CD4-positive, alpha-beta T cell treated with Interleukin-17A for 1 hour (primary cell): ENCODE measurements at places on chromosomes 13 and 19.

DNA sequence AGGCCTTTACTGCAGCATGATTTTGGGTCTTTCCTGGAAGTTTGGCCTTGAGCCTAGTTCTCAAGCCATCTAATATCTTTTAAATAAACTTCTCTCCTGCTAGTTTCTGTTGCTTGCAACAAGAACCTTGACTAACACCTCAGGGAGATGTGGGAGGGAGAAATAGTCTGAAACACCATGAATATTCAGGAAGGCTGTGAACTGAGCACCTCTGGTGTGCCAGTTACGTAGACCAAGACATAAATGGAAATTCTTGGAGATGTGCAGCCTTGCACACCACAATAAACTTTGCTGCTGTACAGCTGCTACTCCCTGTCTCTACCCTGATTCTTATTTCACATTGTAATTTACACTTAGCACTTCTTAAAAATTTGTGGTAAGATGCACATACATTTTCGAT is 86.9 kb upstream of the SPATA13 start:
- no peak for DNase-seq

- DNase-seq: no peak
These were observed 38.4 kb upstream of the STARD13 start for GRCh38 chr13:33323801-33324510.

DNA sequence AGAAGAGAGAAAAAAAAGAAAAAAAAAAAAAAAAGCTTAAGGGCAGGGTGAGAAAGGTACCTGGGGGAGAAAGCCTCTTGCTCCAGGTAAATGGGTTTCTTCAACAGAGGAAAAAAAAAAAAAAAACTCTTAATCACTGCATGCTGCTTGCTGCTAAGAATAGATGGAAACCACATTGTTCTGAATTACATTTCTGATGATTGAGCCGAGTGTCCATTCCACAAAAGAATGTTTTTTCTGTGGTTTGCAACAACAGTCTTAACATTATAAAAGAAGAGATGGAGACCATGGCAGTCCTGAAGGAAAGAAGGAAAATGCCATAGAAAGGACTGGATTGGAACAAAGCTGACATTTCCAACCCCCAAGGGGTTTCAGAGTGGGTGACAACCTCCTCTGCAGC is 1312.7 kb downstream of the SLITRK1 start:
- DNase-seq: no peak

- peak; percentile 43 for DNase-seq
These were observed 1.2 kb upstream of the ZFP36 start for GRCh38 chr19:39405261-39405957.

DNA sequence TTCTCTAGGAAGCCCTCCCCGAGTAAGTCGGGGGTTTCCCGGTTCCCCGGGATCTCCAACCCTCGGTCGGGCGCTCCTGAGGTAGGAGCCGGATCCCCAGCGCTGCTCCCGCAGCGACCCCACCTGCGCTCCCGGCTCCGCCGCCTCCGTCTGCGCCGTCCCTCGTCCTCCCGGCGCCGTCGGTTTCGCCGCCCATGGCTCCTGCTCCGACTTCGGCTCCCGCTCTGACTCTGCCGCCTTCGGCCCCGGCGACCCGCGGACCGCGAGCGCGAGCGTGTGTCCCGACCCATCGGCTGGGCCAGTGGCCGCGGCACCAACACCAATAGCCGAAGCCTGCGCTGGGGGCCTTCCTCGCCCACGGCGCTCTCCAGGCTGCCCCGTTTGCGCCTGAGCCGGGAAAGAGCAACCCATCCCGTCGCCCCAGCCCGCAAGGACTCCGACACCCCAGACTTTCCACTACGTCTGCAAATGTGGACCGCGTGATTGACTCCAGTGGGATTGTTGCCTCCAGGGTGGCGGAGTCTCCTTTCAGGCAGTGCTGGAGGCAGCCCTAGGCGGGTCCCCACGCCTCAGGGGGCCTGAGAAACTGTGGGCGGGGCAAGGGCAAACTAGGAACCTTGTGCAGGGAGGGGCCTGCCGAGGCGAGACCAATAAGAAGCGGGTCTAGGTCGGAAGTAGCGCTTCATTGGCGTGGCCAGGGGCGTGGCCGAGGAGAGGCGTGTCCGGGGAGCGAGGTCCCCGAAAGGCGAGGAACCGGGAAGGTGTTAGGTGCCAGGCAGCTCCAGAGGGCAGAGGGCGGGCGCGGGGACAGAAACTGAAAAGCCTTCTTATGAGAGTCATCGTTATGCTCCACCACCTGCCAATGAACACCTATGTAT is at the start of gene CACTIN:
CACTIN (minus strand) TSS at position 318 of the 878 bp plus-strand sequence; CDS start at position 290, 28 bp downstream.
- DNase-seq: peak; percentile 99

DNA sequence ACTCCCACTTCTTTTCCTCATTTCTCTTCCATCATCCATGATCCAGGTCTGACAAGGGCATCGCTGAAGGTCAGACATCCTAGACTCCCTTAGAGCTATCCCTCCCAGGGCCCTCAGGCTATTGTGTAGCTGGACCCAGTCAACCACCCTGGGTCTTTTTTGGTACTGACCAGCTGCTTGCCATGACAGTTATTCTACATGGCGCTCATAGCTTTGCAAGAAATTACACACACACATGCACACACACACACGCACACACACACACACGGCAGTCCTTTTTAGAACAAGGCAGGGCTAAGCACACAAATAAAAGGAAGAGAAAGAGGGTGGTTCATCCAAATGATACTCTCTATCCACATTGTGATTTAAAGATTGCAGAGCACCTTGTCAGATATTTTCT is 18.3 kb downstream of the SIAH3 start:
- DNase-seq: no peak

GRCh38 chr13:108987944-108988343 is 358.5 kb downstream of the MYO16 start:
- DNase-seq: no peak

GRCh38 chr13:69109891-69110525 is 997.6 kb upstream of the ATXN8OS start:
- DNase-seq: no peak

GRCh38 chr13:112870737-112871287 is 98.2 kb upstream of the MCF2L start:
- no peak for DNase-seq

DNA sequence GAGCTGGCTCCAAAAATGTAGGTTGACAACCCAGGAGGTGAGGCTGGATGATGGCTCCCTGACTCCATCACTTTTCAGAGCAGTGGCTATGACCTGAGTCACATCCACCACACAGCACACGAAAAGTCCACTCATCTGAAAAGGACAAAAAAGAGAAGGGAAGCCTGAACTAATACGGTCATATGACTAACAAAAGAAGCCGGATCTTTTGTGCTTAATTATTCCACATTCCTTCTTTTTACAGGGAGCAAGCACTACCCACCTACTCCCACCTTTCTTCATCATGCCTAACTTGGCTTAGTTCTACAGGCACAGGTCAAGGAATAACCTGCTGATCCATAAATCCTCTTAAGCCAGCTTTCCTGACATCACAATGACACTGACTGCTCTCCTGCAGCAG is 601.3 kb upstream of the MIR17HG start:
- no peak for DNase-seq

- no peak for DNase-seq
These were observed 7.0 kb upstream of the F10 start for GRCh38 chr13:113115363-113116205.

GRCh38 chr19:54153731-54154326 is 5.7 kb downstream of the LENG1 start:
- DNase-seq: no peak

- no peak for DNase-seq
These were observed 34.2 kb upstream of the ARGLU1 start for GRCh38 chr13:106602178-106602577.

DNA sequence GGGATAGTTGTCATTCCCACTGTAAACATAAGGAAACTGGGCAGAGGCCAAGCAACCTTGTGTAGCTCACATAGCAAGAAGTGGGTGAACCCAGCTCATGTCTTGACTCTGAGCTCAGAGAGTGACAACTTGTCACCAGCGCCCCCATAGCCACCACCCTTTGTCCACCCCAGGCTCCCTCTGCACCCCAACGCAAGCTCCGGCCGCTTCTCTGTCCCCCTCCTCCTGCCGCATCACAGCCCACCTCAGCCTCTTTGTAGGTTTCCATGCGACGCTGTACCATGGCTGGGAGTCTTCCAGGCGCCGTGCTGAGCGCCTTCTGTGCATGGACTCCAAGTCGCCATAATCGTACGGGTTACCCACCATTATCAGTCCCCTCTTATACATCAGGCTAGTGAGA is 3.3 kb downstream of the GP6 start:
- DNase-seq: no peak

DNA sequence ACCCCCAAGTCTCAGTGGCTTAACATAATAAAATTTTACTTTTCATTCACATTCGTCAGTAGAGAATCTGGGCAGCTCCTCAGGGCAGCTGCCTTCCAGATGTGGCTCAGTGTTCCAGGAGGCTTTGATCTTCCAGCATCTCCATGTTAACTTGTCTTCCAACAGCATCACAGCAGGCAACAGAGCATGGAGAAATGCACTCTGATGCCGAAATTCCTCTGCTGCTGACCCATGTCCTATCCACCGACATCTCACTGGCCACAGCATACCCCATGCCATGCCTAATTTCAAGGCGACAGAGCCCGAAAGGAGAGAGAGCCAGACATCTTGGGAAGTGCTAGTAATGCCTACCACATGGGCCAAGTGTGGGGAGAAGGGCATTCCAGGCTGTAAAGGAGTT is 64.9 kb upstream of the MEDAG start:
- DNase-seq: no peak
